PC-3 (cell line): ENCODE measurements at places on chromosomes 3 and 15. TPM values are rescaled to one million over a fixed set of nuclear protein-coding genes. Genes with fewer than 3 reads are reported as not detected.

GRCh38 chr3:160616311-160616710 lies 50.9 kb upstream of the KPNA4 start:
- no peak for DNase-seq
- no peak overlapping the region for H3K4me3 ChIP-seq
- H3K27me3 ChIP-seq: no peaks in the 10 kb centered on the region
- H3K4me1 ChIP-seq: peaks cover 48% of the 10 kb centered on the region
- no peaks in the 10 kb centered on the region for H3K36me3 ChIP-seq
- no peak overlapping the region for H3K27ac ChIP-seq

DNA sequence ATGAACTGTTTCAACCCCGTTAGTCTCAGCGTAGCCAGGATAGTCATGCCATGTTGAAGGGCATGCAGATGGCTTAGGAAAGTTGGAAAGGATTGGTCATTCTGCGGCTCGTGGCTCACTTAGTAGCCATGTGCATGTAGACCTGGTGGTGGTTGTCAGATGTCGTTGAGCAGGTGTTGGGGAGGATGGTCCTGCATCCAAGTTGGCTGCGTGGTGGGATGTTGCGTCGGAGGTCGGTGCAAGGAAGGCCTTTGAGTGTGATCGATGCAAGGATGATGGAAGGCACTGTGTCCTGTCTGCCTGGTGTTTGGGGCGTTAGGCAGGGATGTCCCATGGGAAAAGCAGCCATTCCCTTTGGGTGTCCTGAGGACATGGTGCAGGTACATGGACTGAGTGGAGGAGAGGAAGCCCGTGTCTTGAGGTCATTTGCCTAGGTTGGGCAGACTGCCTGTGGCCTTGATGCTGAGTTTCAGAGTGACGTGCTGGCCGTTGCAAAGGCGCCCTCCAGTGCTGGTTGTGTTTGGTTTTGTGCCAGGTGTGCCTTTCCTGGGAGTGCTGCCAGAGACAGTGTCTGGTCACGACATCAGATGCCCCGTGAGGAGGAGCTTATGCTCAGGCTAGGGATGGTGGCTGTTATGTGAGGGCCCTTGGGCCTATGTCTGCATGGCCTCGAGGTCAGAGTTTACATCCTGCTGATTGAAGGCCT lies 103.4 kb downstream of the SNRPN start:
- H3K27me3 ChIP-seq: no peaks in the 10 kb centered on the region
- H3K36me3 ChIP-seq: peaks cover 93% of the 10 kb centered on the region
- no peak overlapping the region for H3K27ac ChIP-seq
- no peak for DNase-seq

- no peaks in the 10 kb centered on the region for H3K36me3 ChIP-seq
- no peak overlapping the region for H3K27ac ChIP-seq
- H3K27me3 ChIP-seq: no peaks in the 10 kb centered on the region
- H3K4me1 ChIP-seq: no peaks in the 10 kb centered on the region
These were observed 16.7 kb upstream of the MEIS2 start for GRCh38 chr15:37117030-37117429.

GRCh38 chr15:40693904-40694687 lies 878 bp upstream of the RAD51 start:
- H3K36me3 ChIP-seq: no peaks in the 10 kb centered on the region
- DNase-seq: peak; percentile 6
- H3K27me3 ChIP-seq: no peaks in the 10 kb centered on the region
- H3K27ac ChIP-seq: peak overlapping the region; percentile 90
- H3K4me3 ChIP-seq: peak overlapping the region; percentile 77

Gene MRPL46
- total RNA-seq: 33.9 and 42.7 TPM in 2 replicates

Gene SHC4
- 2.4 and 4.3 TPM in 2 replicates for total RNA-seq

Gene KCNMB3
- total RNA-seq: 1.2 and 2.3 TPM in 2 replicates

Gene CCR4
- total RNA-seq: 0.29 TPM in 1 of 2 replicates, not detected in the other
